ENCODE measurements at places on chromosomes 5 and 9. TPM values are rescaled to one million over a fixed set of nuclear protein-coding genes. Genes with fewer than 3 reads are reported as not detected.

The QRFP gene
- total RNA-seq, result not detected

The GRXCR2 gene
- total RNA-seq, result not detected

The ANKRD31 gene
- total RNA-seq, result 0.16 TPM

The URM1 gene
- total RNA-seq, result 46.4 TPM

The GARIN3 gene
- total RNA-seq, result not detected

The PLAC8L1 gene
- not detected for total RNA-seq

The IFNA2 gene
- not detected for total RNA-seq

The RASEF gene
- total RNA-seq, result 0.41 TPM

The OR2S2 gene
- total RNA-seq, result not detected

The TTC16 gene
- not detected for total RNA-seq

The SNCAIP gene
- total RNA-seq, result 0.57 TPM

The ZFP37 gene
- total RNA-seq, result 3.6 TPM

The PCDHA7 gene
- total RNA-seq, result 0.18 TPM

The PTPRD gene
- 13.7 TPM for total RNA-seq

The MLANA gene
- total RNA-seq, result not detected

The C1QTNF3 gene
- total RNA-seq, result 1.9 TPM

The C9orf43 gene
- total RNA-seq, result 0.63 TPM

The MEGF10 gene
- total RNA-seq, result not detected

The HTR4 gene
- not detected for total RNA-seq

The KLF4 gene
- total RNA-seq, result 16.8 TPM

The STK32A gene
- total RNA-seq, result 2.3 TPM

The TAF1L gene
- total RNA-seq, result not detected

The CCDC69 gene
- 1.5 TPM for total RNA-seq

The ITGA2 gene
- total RNA-seq, result 171 TPM
